ENCODE measurements at places on chromosomes 11 and 22.

GRCh38 chr11:83363312-83363711, 77.1 kb upstream of the CCDC90B start:
- DNase-seq, result no peak

DNA sequence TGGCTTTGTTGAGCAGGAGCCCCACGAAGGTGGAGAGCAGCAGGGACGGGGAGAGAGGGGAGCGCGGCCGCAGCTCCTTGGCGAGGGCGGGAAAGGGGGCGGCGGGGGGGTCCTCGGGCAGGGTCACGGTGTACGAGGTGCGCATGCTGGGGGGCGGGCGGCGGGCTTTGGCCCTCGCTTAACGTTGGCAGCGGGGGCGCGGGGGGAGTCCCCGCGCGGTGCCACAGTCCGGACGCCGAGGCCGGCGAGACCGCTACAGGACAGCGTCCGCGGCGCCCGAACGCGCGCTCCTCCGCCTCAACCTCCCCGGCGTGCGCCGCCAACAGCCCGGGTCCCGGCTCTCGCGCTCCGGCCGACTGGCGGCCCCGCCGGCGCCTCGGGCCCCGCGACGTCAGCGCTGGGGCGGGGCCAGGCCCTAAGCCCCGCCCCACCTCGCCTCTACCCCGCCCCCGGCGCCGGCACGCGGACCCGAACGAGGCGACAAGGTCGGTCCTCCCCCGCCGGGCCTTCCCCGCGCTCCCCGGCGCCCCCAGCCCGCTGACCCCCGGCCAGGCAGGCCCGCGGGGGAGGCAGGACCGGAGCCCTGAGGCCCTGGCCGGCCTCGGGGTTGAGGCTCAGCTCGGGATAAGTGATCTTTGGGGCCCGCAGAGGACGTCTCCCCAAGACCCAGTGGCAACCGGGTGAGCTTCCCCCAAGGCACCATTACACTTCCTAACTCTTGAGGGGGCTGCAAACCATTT, 17.5 kb downstream of the USP2 start:
- no peak for DNase-seq

GRCh38 chr22:30780026-30780425, 85.4 kb downstream of the OSBP2 start:
- DNase-seq, result no peak

GRCh38 chr22:47071078-47071806, 308.8 kb downstream of the TBC1D22A start:
- DNase-seq, result no peak

GRCh38 chr11:101129203-101129943, at the start of gene PGR:
Gene PGR (minus strand): TSS chr11:101129813. CDS start chr11:101129070, 743 bp downstream.
- no peak for DNase-seq

DNA sequence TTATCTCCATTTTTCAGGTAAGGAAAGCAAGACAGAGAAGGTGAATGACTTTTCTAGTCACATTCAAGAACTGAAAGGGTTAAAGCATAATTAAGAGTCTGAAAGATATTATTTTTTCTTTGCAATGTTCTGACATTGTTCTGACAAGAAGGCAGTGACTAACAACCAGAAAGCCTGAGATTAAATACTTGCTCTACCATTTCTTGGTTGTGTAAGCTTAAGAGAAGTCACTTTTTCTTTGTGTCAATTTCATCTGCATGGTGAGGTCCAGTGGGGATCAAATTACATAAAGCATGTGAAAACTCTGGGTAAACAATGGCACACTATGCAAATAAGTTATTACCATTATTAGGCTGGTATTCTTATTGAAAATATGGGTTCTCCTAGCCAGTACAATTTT, 73.7 kb downstream of the PHF21A start:
- DNase-seq, result no peak

GRCh38 chr11:44090539-44090938, 4.9 kb upstream of the EXT2 start:
- DNase-seq, result no peak

DNA sequence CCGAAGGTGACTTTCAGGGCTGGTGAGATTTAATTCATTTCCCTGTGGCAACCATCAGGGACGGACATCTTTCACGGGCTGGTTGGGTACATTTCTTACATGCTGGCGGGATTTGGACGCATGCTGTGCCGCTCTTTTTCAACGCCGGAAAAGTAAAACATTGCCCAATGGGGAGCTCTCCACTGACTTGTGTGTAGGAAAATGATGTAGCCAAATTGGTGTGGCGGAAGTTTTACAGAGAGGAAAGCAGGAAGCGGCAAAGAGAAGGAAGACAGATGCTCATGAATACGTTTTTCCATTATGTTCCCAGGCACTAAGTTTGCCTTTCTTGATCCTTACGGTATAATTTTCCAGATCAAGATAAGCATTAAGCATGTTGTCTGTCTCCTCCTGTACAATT, 375.8 kb downstream of the NTM start:
- DNase-seq, result no peak

- DNase-seq, result no peak
Measured at GRCh38 chr11:65844231-65844872, 10.6 kb downstream of the SNX32 start.

DNA sequence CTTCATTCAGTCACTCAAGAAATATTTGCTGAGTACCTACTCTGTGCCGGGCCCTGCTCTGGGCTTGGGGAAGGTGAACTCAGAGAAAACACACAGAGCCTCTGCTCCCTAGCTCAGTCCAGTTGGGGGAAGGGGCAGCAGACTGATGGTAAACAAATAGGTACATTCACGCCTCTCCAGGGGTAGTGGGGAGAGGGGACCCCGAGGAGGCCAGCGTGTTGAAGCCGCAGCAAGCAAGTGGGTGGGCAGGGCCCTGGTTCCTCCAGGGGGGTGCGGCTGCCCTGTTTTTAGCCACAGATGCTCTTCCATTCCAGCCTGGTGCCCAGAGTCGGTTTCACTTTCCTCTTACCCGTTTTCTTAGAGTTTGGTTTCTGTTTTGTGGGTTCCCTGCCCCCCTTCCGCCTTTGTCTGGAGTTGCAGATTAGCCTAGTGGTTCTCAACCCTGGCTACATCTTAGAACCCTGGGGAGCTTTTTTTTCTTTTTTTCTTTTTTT, 8.7 kb downstream of the DRAP1 start:
- peak; percentile 59 for DNase-seq

DNA sequence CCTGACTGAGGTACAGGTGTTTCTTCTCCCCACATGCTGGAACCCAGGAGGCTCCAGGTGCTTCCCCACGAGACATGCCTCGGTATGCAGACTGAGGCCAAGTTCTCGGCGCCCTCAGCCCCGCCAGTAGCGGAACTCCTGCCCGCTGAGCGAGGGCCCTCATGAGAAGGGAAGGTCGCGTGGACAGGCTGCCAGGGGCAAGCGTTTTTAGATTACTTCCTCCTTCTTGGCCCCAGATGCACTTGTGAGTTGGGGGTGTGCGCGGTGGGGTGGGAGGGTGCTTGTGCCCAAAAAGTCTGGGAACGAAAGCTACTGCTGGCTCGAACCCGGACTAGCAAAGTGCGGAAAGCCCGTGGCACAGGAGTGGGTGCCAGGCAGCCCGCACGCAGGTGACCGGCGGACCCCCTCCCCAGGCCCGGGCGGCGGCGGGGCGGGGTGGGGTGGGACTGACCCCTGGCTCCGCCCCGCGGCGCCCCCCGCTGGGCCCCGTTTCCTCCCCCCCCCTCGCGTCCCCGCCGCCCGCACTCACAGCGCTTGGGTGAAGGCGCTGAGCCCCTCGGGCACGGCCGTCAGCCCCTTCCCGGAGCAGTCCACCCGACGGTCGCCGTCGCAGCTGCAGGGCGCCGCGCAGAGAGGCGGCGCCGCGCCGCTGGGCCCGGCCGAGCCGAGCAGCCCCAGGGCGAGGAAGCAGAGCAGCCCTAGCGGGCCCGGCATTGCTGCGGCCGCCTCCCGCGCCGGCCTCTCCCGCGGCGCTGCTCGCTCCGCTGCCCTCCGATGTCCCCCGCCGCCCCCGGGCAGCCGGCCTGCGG, 797 bp downstream of the LGR4 start:
- DNase-seq, result no peak

GRCh38 chr11:34552270-34552669, 38.7 kb upstream of the ELF5 start:
- no peak for DNase-seq

- DNase-seq, result no peak
Measured at GRCh38 chr11:9259981-9260837, 4.9 kb downstream of the DENND5A start.

DNA sequence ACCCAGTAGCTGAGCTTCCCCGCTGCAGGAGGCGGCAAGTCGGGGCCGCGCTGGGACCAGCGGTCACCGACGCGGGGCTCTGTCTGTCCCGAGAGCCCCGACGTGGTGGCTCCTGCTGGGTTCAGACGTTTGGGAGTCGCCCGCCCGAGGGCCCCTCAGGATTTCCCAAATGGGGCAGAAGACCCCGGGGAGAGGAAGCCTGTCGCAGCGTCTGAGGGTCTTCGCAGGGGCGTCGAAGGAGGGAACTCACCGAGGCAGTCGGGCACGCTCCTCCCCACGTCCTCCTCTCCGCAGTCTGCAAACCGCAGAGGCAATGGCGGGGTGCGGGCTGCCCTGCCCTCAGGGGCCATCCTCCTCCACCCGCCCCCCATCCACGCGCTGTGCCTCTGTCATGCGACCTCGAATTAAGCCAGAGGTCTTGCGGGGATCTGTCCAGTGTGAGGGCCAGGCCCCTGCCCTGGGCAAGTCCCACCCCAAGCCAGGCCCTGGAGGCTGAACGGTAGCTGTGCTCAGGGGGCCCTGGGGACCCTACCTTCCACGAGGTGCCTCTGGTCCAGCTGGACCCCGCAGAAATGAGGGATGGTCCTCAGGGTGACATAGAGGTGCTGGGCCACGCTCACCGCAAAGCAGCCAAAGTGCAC, 12.5 kb downstream of the IL17REL start:
- no peak for DNase-seq

DNA sequence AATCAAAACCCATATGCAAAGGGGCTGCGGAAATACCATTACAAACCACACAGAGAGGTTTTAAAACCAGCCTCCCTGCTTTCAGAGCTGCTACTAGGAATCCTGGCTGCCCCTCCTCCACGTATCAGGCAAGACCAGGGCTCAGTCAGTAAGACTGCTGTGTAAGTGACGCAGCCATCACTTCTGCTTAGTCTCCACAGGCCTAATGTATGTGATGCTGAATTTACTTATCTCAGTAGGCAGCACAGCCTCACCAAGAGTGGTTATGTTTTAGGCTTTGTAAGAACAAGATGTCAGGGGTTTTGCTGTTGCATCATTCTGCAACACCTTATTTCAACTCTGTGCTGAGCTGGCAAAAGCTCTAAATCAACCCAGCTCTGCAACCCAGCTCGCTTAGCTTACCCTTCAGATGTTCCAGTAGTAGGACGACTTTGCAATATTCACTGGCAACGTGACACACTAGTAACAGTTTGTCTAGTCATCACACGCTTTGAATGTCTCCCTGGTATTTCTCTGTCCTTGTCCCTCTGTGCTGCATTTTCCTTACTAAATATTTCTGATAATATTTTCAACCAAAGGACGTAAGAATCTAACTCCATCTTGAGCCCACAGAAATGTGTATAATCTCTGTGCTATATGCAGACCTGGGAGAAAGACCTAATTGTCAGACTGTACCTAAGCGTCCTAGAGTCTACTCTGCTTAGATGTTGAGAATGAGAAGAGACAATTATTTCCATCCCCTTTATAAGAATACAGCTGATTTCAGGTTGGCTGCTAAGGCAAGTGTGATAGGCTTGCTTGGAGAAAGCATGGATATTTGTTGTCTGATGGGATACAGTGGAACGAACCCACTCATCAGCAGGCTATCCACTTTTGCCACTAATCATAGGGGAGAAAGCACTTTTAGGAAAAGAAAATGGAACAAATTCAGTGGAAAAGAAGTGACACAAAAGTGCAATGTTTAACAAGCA, 72.2 kb downstream of the LARGE2 start:
- DNase-seq, result no peak
